Stimulated activated CD8-positive, alpha-beta memory T cell treated with anti-CD3 and anti-CD28 coated beads, Interleukin-12 subunit alpha, Interleukin-12 subunit beta, amount 100 ng/mL, for 1 hour (primary cell): ENCODE measurements at places on chromosomes 2 and 18.

- DNase-seq = no peak
These were observed 25.6 kb downstream of the SPTBN1 start for GRCh38 chr2:54481686-54482085.

- no peak for DNase-seq
These were observed 39.1 kb downstream of the PCBP1 start for GRCh38 chr2:70126413-70126812.

GRCh38 chr2:143893371-143893770, 626.5 kb downstream of the ZEB2 start:
- DNase-seq = no peak

- DNase-seq = no peak
These were observed 201.6 kb downstream of the TRIB2 start for GRCh38 chr2:12918138-12918834.

DNA sequence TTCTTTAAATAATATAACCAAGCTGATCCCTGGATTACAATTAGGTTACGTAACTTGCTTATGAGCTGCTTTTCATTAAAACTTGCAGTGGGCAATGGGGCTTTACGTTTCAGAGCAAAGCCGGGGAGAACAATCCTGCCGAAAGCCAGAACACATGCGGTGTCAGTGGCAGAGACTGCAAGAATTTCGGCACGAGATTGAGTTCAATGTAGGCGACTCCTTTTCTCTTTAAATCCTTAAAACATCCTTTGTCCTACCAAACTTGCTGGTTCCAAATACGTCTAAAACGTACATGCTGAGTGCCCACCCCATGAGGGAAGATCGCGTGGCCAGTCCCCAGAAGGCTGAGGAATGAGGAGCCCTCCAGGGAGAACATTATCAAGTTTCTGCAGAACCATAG, 36.8 kb upstream of the NCOA1 start:
- DNase-seq = no peak
